Stimulated activated CD8-positive, alpha-beta memory T cell treated with anti-CD3 and anti-CD28 coated beads, Interleukin-4, amount 100 ng/mL, for 4 hours (primary cell): ENCODE measurements at places on chromosomes 7 and 10.

GRCh38 chr7:85775431-85775830, 588.6 kb upstream of the SEMA3D start:
- no peak for DNase-seq

- DNase-seq, result no peak
These were observed 643.1 kb downstream of the PARD3 start for GRCh38 chr10:34171957-34172527.

DNA sequence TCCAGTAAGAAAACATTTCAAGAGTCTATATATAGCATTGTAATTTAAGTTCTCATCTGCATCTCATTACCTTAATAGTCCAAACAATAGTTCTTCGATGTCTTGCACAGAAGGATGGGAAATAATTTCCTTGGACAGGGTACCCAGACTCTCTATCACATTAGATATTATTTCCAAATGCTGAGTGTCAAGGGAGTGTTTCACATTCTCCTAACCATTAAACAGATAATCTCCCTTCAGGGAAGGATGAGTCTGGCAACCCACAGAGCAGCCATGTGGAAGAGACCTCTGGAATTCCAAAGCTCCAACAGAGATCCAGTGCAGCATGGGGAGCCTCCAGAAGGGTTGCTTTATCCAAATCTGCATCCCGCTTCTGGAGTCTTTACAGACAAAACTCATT, 89.6 kb downstream of the FZD1 start:
- DNase-seq, result no peak

DNA sequence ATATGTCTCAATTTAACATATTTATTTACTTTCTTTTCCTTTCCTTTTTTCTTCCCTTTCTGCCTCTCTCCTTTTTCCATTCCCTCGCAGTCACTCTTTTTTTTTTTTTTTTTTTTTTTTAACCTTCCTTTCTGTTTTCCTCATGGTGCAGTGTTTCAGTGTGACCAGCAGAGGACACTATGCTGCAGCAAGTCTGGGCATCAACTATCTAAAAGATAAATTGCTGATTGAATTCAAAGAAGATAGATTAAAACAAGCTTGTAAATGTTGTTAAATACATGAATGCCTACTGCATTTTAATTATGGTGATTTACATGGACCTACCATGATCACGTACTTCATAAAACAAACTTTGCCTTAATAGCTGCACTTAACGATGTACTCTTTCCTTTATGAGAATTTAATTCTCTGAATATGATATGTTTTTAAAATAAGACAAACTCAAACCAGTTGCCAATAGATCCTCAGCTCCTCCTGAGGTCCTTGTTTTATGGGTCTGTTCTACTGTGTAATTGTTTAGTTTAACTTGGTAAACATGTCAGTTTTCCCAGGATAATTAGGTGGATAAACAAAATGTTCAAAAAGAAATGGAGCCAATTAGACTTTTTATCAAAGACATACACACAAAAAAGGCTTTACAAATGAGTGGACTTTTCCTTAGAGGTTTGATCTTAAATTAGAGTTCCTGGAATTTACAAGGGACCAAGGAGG, 101.0 kb upstream of the AGR3 start:
- DNase-seq, result no peak

GRCh38 chr10:117163061-117163953, 25.2 kb upstream of the VAX1 start:
- no peak for DNase-seq

DNA sequence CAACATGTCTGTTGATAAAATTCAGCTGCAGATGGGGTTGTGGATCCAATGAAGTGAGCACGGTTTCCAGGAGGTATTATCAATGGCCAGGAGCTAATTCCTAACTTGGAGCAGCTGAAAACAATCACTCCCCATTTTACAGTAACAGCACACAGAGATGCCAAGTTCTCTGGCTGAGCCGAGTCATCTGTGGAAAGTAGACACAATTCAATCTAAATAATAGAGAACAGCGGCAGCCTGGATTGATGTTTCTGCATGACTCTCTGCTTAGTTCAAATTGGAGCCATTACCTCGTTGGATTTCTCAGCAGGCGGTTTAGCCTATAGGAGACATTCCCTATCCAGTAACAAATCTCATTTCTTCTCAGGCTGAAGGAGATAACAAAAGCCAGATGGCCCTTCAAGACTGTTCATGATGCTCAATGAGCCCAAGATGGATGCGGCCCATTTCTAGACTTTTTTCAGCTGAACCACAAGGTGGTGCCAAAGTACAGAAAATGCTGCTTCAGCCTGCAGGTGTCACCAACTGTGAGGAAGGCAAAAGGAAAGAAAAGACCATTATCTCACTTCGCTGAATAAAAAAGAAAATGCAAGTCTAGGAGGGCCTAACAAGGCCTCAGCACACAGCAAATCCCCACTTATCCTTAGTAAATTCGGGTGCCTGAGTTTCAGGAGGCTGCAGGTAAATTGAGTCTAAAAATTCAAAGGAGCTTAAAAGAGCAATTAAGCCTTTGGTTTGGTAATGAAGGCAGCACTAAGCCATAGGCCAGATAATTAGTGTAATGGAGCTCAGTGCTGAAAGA, 83.7 kb downstream of the SLC16A9 start:
- no peak for DNase-seq

- DNase-seq, result no peak
These were observed 44.3 kb upstream of the DNAJC1 start for GRCh38 chr10:22047812-22048211.

DNA sequence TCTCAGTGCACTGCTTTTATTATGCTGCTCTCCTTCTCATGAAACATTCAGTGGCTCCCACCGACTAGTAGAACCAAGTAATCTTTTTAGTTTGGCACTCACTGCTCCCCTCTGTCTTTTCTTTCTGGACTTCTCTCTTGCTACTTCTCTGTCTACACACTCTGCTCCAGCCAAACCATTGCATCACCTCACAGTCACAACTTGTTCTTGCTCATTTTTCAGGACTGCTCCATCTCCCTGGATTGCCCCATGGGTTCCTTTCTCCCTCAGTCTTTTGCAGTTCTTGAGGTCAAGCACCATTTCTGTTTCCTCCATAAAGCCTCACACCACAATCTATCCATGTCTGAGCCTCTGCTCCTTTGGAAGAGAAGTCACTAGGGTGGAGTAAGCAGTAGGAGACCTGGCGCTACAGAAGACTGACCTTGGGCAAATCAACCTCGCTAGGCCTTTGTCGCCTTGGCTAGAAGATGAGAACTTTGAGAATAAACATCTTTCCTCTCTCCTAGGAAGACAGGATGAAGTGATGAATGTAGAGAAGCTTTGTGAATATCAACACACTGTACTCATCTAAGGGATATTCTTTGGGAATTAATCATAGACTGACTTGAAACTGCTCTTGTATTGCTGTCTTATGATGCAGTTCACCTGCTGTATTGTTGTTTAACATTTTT, 186.2 kb downstream of the LRMDA start:
- DNase-seq, result no peak

- DNase-seq, result no peak
These were observed 208.4 kb upstream of the AGK start for GRCh38 chr7:141342621-141343408.

DNA sequence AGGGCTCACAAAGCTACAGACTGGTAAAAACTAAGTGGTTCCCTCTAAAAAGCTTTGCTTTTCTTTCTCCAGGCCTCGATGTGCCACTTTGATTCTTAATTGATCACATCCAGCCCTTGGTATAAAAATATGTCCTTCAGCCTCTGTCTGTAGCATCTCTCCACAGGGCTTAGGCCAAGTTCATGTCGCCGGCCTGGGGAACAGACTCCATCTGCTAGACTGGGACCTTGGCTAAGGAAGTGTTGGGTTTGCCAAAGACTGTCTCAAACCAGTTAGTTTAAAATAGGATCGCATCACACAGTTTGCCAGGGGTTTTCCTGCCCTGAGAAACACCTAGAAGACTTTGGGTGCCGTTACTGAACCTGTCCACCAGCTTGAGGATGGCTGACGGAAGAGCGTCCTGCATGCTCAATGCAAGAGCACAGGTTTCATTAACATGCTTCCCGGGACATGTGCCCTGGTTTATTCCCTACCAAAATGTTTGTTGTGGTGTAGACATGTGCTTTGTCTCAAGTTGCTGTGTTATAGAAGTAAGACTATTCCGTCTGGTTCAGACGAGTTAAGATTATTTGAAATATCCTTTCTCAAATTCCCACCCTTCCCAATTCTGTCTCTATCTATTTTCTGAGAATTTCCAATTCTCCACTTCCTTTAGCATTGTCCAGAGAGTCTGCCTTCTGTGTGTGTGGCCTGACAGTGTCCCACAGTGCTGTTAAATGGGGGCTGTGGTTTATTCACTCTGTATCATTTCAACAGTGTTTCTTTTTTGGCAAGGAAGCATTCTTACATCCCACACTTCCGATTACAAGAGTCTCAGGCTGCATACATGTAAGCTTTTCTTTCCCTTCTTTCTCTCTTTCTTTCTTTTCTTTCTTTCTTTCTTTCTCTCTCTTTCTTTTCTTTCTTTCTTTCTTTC, 334.7 kb downstream of the INHBA start:
- DNase-seq, result no peak

GRCh38 chr10:17229717-17229966, 1.6 kb downstream of the VIM start:
- DNase-seq, result no peak

- no peak for DNase-seq
These were observed 20.8 kb downstream of the CPA1 start for GRCh38 chr7:130401101-130401500.

- DNase-seq, result no peak
These were observed 207.7 kb upstream of the TEX47 start for GRCh38 chr7:89002981-89003956.

DNA sequence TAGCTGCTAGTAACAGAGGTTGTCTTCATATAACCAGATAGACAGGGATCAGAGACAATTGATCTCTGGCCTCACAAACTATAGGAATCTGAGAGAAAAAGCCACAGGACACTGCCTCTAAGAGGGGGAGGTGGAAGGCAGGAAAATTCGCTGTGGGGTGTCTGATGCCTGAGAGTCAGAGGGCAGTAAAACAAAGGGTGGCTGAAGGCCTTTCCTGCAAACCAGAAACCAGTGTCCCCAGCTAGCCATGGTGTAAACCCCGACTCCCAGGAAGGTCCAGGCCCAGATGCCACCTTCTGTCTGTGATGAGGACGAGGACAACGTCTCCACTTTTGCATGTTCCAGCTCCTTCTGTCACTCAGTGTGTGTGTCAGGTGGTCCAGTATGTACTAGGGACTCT, 215.1 kb downstream of the ADARB2 start:
- no peak for DNase-seq

- DNase-seq, result no peak
These were observed 73.1 kb upstream of the SAMD8 start for GRCh38 chr10:75038335-75038734.

GRCh38 chr7:2417981-2418481, 14.6 kb downstream of the CHST12 start:
- DNase-seq, result peak; percentile 61

DNA sequence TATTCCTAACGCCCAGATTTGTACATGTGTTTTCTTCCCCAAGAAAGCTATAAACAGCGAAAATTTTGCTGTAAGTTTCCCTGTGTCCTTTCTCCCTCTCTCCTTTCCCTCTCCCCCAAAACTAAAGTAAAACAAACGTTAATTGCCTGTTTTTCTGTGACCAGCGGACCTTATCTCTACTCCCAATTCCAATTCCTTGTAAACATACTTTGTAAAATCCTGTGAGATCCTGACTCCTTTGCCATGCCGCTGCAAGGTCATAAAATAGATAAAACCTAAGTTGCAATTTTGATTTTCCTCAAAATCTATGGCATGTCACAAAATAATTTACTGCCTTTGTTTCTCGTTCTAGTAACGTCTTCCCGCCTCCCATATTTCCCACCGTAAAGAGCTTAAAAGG, 217.6 kb downstream of the USP6NL start:
- no peak for DNase-seq

- DNase-seq, result no peak
These were observed 61.7 kb downstream of the DOCK4 start for GRCh38 chr7:112144284-112145059.

GRCh38 chr7:43537765-43538403, 45.0 kb upstream of the STK17A start:
- DNase-seq, result no peak

DNA sequence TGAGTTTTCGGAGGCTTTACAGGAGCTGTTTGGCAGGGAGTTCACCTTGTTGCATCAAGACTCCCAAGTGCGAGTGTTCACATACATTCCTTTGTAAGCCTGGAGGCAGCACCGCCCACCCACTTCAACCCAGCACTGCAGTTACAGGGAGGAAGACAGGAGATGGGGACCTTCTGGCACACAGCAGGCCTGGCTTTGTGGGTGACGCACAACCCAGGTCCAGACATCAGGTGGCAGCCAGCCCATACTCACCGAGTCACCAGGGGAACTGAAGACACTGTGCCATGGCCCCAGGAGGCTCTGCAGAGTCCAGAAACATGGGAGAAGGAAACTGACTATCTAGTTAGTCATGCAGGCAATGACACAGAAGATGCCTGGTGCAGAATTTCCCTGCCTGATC, 305.9 kb upstream of the RNF32 start:
- no peak for DNase-seq

DNA sequence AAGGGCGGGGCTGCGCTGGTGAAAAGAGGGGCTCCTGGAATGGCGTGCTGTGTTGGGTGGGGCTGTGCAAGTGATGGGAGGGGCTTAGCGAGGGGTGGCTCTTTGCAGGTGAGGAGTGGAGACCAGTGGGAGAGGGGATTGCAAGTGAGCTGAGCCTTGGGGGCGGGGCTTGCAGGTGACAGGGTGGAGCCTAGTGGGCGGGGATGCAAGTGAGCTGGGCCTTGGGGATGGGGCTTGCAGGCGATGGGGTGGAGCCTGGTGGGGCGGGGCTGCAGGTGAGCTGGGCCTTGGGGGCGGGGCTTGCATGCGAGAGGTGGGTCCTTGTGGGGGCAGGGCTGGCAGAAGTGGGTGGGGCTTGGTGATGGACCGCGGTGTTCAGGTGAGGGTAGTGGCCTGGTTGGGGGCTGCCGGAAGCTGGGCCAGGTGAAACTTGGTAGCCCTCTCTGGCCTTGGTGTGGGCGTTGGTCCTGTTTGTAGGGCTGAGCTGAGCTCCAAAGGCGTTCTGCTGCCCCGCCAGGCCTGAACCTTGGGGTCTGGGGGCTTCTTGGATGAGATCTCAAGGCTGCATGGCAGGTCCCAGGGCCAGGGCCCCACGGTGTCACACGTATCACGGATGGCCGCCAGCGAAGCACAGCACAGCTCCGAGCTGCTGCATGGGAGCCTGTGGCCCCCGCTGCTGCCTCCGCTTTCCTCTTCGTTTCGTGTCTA, 743 bp upstream of the PITRM1 start:
- no peak for DNase-seq

DNA sequence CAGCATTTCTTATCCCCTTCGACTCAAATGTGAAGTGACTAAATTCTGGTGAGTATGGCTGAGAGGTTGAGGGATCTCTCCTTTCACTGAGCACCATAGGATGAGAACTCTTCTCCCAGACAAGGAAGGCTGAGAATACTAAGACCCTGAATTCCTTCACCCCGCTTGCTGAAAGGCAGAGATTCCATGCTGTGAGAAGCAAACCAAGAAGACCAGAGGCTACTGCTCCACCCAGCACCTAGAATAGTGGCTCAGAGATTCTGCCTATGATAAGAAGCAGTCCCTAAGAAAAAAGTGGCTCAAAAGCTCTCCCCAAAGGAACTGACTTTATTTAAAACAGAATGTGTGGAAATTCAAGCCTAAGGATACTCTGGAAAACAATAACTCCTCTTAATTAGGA, 26.7 kb upstream of the WNT2 start:
- no peak for DNase-seq

- DNase-seq, result no peak
These were observed 8.3 kb downstream of the SLC37A3 start for GRCh38 chr7:140390034-140390433.

GRCh38 chr10:79354141-79354540, 6.9 kb downstream of the PPIF start:
- DNase-seq, result no peak

- no peak for DNase-seq
These were observed 175.3 kb downstream of the DIP2C start for GRCh38 chr10:514137-514671.
